ENCODE measurements at places on chromosomes 2 and 18.

GRCh38 chr2:9358846-9359245 is 64.5 kb downstream of the ITGB1BP1 start:
- no peak for DNase-seq

GRCh38 chr18:58580078-58580477 is 48.8 kb downstream of the ALPK2 start:
- DNase-seq = no peak

DNA sequence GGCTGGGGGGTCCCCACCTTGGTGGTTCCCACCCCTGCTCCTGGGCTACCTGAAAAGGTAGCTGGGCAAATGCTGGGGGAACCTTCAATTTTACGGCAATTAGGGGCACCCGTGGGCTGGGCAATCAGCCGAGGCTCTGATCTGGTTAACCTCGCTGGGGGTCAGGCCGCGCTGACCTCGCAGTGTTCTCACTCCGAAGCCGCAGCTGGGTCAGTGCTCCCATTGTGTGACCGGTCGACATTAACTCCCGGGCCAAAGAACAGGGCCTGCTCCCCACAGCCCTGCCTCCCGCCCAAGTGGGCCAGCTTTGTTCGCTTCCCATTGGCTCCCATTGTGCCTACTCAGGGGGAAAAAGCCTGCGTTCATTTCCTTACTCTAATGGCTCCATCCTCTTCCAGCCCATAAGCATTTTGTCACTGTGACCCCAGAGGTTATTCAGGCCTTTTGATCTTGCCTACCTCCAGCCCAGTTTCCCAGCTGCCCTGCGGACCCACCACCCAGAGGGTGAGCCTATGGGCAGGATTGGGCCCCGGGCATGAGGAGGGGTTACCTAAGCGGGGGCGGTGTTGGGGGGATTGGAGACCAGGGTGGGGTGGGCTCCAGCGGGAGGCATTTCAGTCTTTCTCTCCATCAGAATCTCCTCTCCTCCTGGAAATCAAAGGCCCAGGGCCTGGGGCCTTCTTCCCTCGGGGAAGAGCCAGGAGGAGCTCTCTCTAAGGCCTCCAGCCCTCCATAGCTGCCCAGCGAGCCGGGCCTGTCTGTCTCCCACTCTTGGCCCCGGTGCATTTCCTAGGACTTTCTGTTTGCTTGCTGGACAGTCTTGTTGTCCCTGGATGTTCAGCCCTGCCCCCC is 90.1 kb downstream of the MYCN start:
- DNase-seq = no peak

DNA sequence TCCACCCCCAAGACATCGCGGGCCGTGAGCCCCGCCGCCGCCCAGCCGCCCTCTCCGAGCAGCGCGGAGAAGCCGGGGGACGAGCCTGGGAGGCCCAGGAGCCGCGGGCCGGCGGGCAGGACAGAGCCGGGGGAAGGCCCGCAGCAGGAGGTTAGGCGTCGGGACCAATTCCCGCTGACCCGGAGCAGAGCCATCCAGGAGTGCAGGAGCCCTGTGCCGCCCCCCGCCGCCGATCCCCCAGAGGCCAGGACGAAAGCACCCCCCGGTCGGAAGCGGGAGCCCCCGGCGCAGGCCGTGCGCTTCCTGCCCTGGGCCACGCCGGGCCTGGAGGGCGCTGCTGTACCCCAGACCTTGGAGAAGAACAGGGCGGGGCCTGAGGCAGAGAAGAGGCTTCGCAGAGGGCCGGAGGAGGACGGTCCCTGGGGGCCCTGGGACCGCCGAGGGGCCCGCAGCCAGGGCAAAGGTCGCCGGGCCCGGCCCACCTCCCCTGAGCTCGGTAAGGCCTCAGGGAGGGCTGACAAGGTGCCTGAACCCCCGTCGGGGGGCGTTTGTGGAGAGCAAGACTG is 14.2 kb downstream of the SPEG start:
- no peak for DNase-seq

DNA sequence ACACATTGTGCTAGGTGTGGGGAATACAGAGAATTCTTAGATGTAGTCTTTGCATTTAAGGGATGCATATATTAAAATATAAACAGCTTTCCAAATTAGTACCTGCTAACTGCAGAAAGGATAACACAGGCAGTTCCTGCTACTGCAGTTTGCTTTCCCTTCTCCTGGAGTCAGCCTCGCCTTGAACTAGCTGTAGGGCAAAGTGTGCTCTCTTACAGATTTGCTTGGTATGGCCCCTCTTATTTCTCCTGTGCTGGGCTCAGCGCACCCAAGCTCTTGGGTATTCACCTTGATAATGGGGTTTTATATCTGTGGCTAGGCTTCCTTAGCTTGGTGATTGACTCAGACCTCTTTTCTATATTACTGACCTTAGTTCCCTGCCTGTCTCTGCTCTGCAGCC is 108.4 kb upstream of the PNPT1 start:
- no peak for DNase-seq

DNA sequence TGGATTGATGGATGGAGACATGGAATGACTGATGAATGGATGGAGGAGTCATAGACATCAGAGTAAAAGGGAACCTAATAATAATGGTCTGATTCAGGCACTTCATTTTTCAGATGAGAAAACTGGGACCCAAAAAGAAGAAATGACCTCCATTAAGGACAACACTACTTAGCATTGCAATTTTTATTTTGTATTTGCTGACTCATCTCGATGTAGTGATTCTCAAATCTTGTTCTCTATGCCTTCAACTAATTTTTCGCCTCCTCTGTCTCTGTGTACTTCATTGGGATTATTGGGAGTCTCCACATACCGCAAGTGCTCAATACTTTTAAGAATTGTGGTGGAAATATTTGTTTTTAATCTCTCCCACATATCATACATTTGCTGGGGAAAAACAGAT is 446.2 kb upstream of the FSHR start:
- no peak for DNase-seq

GRCh38 chr2:176454893-176455815 is 185.9 kb downstream of the MTX2 start:
- DNase-seq = peak; percentile 73

All from D341Med (cell line).